ENCODE measurements at places on chromosomes 4 and X.

- DNase-seq, result no peak
Measured at GRCh38 chr4:90127706-90128345, 632 bp downstream of the CCSER1 start.

DNA sequence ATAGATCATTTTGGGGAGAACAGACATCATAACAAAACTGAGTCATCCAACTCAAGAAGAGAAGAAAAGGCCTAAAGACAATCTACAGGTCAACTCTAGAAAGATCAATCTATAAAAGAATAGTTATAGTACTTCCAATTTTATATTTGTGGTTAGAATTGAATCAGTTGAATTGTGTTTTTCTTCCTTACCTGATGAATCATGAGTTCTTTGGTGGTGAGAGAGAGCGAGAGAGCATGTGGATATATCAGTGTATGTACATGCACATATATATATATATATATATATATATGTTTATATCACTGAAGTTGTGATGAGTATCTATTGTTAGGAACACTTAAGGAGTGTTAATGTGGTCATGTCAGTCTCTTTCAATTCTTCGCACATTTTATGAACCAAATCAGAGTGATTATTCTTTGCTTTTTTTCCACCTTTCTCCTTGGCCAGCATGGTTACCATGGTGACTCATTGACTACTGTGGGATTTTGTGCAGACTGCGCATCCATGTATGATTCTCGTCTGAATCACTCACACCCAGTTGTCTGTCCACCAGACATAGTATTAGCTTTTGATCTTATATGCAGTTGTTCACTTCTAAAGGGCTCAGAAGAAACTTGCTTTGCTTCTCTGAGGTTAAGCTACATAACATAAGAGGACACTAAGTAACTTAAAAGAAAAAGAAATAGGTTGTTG, 90.4 kb upstream of the RAB40AL start:
- peak; percentile 39 for DNase-seq

DNA sequence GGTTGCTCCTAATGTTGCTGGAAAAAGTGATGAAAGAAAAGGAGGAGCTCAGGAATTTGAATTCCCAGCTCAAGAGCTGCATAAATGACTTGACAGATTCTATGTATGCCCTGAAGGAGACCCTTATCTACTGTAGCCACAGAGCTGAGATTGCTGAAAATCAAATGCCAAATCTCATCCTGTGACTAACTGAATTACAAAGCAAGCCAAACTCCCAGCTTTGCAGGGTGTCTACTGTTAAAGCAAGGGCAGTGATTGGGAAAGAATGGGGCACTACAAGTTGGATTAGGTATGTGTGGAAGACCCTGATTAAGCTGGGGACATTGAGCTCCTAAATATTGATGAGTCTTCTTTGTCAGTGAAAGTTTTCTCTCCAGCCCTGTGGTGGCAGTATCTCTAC, 20.8 kb upstream of the SMIM9 start:
- no peak for DNase-seq

GRCh38 chr4:109738104-109738872, 8.4 kb upstream of the PLA2G12A start:
- DNase-seq, result no peak

- no peak for DNase-seq
Measured at GRCh38 chr4:4941751-4942150, 77.5 kb downstream of the CYTL1 start.

DNA sequence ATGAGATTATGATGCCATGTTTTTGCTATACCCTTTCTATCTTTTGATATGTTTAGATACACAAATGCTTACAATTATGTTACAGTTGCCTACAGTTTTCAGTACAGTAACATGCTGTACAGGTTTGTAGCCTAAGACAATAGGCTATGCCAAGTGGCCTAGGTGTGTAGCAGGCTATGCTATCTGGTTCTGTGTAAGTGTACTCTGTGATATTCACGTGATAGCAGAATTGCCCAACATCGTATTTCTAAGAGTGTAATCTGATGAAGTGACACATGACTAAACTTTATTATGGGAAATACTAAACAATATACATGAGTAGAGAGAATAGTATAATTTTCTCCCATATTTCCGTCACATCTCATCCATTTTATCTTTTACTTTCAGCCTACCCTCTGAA, 97.0 kb downstream of the CLDN22 start:
- DNase-seq, result no peak

- no peak for DNase-seq
Measured at GRCh38 chr4:100591161-100591876, 73.5 kb upstream of the EMCN start.

DNA sequence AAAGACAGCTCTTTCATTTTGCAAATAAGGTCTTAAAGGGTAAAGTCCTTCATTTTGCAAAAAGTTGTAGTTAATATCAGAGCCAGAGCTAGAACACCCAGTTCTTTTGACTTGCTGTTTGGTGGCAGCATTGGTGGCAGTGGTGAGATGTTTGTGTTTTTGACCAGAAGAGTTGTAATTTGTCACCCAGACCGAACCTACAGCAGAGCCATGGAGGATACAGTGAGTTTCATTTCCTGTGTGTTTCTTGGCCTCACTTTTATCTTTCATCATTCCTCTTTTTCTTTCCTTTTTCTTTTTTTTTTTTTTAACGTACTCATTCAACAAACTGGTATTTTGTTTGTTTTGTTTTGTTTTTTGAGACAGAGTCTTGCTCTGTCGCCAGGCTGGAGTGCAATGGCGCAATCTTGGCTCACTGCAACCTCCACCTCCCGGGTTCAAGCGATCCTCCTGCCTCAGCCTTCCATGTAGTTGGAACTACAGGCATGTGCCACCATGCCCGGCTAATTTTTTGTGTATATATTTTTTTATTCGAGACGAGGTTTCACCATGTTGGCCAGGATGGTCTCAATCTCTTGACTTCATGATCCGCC, 116.4 kb downstream of the AFF1 start:
- no peak for DNase-seq

DNA sequence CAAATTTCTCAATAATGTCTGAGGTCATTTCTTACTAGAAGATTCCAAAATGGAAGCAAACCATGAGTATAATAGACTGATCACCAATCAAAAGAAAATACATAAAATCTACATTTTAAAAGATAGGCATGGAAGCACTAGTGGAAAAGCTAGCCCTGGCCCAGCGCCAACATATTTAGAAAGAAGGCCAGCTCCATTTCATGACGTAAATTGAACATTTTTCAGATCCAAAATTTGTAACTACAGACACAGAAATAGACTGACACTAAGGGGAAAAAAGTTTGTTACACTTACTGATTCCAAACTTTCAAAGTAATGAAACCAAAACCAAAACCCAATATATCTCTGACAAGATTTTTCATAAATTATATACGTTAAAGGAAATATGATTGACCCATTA, 117.7 kb downstream of the ADAMTS3 start:
- DNase-seq, result no peak

DNA sequence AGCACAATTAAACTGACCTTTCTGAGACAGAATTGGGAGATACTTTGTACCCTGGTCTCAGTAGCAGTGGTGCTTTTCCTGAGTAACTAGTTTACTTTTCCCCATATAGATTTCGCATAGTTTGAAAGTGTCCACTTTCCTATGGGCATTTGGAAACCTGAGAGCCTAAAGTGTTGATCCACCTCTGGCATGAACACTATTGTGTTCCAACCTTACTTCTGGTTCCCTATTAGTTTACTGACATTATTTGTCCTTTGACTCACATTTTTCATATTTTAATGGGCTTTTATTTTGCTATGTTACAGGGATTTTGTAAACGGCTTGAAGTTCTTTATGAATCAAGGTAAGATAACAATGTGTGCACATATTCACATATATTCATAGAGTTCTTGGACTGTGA, 103.7 kb downstream of the CBLL2 start:
- DNase-seq, result no peak

- DNase-seq, result no peak
Measured at GRCh38 chr4:183797445-183798300, 107.4 kb upstream of the STOX2 start.

- no peak for DNase-seq
Measured at GRCh38 chrX:121666171-121666570, 618.8 kb downstream of the GLUD2 start.

- DNase-seq, result no peak
Measured at GRCh38 chr4:138658518-138658917, 357.1 kb upstream of the NOCT start.

- DNase-seq, result no peak
Measured at GRCh38 chr4:86947501-86948120, 12.8 kb downstream of the AFF1 start.

DNA sequence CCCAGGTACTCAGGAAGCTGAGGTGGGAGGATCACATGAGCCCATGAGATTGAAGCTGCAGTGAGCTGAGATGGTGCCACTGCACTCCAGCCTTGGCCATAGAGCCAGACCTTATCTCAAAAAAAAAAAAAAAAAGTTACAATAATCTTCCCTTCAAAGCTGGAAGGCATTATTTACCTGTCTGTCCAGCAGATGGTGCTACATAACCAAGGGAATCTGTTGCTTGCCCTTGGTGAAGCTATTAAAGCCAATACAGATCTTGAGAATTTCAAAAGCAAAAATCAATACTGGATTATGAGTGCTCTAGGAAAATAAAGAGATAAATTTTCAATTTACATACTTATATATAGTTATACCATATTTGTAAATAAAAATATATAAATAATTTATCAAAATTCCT, 25.9 kb downstream of the PKD2 start:
- DNase-seq, result no peak

GRCh38 chrX:132615391-132616131, 126.7 kb upstream of the MBNL3 start:
- no peak for DNase-seq

DNA sequence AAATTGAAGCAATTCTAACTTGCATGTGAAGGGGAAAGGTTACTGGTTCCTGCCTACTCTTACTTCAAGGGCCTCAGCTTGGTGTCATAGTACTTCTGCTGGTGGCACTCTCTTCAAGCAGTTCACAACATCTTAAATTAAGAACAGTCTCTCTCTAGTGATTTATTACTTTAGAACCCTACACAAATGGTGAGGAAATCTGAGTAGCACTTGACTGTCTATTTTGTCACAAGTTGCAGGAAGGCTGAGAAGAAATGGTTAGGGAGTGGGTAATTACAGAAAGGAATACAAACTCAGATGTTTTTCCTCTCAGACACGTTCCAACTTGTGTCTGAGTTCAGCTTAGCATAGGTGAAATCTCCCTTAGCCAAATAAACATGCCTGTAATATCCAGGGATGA, 242.3 kb upstream of the GRIA3 start:
- no peak for DNase-seq

GRCh38 chrX:147910607-147911006, 1.1 kb upstream of the FMR1 start:
- no peak for DNase-seq

- no peak for DNase-seq
Measured at GRCh38 chr4:11497972-11498371, 69.3 kb upstream of the HS3ST1 start.

- no peak for DNase-seq
Measured at GRCh38 chrX:437661-438390, 51.1 kb upstream of the PPP2R3B start.

GRCh38 chrX:3738509-3738908, 25.1 kb upstream of the PRKX start:
- no peak for DNase-seq

- DNase-seq, result no peak
Measured at GRCh38 chr4:45453258-45453853, 670.5 kb downstream of the GABRG1 start.

DNA sequence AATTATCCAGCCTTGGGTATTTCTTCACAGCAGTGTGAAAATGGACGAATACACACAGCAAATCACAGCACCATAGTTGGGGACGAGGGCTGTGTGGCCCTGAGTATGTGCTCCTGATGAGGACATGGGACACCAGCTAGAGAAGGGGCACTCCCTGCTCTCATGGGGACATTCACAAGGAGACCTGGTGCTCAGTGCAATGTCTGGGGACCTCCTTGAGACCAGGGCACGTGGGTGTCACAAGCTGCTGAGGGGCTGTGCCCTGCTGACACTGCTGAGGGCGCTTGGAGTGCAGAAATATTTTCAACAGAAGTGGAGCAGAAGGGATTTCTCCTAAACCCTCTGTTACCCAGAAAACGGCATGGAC, 65.4 kb downstream of the TRMT44 start:
- DNase-seq, result no peak

GRCh38 chr4:89245459-89245858, 62.1 kb downstream of the GPRIN3 start:
- no peak for DNase-seq

- DNase-seq, result no peak
Measured at GRCh38 chr4:165768281-165768680, 104.8 kb upstream of the TLL1 start.

All from skeletal muscle cell (primary cell).